ENCODE measurements at places on chromosomes 6 and 20. TPM values are rescaled to one million over a fixed set of nuclear protein-coding genes. Genes with fewer than 3 reads are reported as not detected.

DNA sequence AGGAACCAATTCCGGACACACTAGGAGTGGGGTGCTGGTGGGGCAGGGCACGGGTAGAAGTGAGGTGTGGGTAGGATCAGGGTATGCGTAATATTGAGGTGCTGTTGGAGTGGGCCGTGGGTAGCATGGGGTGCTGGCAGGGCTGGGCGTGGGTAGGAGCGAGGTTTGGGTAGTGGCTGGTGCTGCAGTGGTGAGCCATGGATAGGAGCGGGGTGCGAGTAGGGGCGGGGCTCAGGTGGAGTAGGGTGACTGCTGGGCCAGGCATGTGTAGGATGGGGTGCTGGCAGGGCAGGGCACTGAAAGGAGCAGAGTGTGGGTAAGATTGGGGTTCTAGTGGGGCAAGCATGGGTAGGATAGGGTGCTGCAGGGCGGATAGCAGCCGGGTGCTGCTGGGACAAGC is 114.2 kb upstream of the DUSP22 start:
- no peaks in the 10 kb centered on the region for H3K4me1 ChIP-seq
- no peak for DNase-seq
- H3K36me3 ChIP-seq: peaks cover 19% of the 10 kb centered on the region

DNA sequence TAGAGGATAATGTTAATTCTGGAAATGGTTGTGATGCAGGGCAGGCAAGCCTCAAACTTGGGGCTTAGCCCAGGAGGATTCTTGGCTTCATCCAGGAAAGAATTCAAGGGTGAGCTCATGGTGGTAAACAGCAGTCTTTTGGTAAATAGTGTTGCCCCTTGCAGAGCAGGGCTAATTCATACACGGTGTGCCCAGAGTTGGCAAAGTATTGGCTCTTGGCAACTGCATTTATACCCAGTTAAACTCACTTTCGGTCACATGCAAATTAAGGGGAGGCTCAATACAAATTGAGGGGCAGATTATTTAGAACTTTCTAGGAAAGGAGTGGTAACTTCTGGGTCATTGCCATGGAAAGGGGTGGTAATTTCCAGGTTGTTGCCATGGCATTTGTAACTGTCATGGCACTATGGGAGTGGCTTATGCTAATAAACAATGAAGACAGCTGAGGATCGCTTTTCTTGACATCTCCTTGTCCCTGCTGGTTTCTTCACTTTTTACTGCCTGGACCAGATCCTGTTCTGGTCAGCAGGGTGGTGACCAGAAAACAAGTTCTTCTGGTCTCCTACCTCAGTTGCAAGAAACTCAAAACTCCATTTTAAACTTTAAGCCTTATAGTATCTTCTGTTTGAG is 3.9 kb upstream of the OTOR start:
- no peaks in the 10 kb centered on the region for H3K27me3 ChIP-seq
- DNase-seq: no peak
- peaks cover 12% of the 10 kb centered on the region for H3K4me1 ChIP-seq
- H3K27ac ChIP-seq: no peak overlapping the region

DNA sequence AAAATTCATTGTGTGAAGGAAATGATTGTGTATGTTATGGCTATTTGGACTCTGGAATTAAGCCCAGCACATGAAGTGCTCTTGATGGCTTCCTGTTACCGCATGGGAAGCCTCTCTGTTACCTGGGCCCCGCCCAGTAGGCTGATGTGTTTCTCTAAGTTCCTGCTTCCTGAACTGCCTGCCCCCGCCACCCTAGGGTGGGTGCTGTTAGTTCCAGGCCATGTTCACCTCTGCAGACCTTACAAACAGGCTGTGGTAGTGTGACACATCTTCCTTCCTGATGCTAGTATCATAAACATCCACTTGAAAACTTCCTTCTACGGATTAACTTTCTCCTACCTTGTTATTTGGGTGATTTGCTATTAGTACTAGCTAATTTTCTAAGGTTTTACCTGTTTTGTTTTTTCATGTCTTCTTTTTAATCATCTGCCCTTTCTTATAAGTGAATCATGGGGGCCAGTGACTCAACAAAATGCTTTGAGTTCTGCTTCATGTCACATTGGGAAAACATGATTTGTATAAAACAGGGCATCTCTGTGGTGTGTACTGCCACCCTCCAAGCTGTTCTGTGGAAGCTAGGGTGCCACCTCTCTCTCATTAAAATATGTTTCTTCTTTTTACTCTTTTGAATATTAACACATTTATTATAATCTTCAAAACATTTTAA is 40.6 kb downstream of the SH3BGRL2 start:
- H3K27ac ChIP-seq: peak overlapping the region; percentile 29
- H3K36me3 ChIP-seq: peaks cover 10% of the 10 kb centered on the region
- no peak overlapping the region for H3K4me3 ChIP-seq
- H3K4me1 ChIP-seq: peaks cover 28% of the 10 kb centered on the region

The CGAS gene
- total RNA-seq: 6.4 TPM

- no peaks in the 10 kb centered on the region for H3K36me3 ChIP-seq
- H3K27ac ChIP-seq: 0 out of 2 replicates have a peak overlapping the region, but pooled peaks have one; percentile 84
- no peak for DNase-seq
- peaks cover 9% of the 10 kb centered on the region for H3K4me1 ChIP-seq
- no peaks in the 10 kb centered on the region for H3K27me3 ChIP-seq
These were observed 8.1 kb upstream of the ARFGAP1 start for GRCh38 chr20:63264519-63264918.

The PDYN gene
- total RNA-seq: 0.14 TPM

The RIMS1 gene
- 1.1 TPM for total RNA-seq

GRCh38 chr6:106339334-106340029 is 13.9 kb upstream of the ATG5 start:
- DNase-seq: peak; percentile 57
- no peak overlapping the region for H3K4me3 ChIP-seq
- no peak overlapping the region for H3K27ac ChIP-seq
- H3K4me1 ChIP-seq: peaks cover 3% of the 10 kb centered on the region

GRCh38 chr6:141552463-141552862 is 580.3 kb upstream of the GJE1 start:
- no peaks in the 10 kb centered on the region for H3K27me3 ChIP-seq
- H3K36me3 ChIP-seq: peaks cover 36% of the 10 kb centered on the region
- H3K4me1 ChIP-seq: peaks cover 10% of the 10 kb centered on the region
- DNase-seq: no peak
- no peak overlapping the region for H3K4me3 ChIP-seq
- H3K27ac ChIP-seq: no peak overlapping the region

GRCh38 chr6:36340618-36341454 is 4.1 kb upstream of the BNIP5 start:
- peak; percentile 83 for DNase-seq
- peaks cover 9% of the 10 kb centered on the region for H3K4me1 ChIP-seq
- no peak overlapping the region for H3K27ac ChIP-seq

GRCh38 chr20:43909720-43910119 is 4.9 kb upstream of the TOX2 start:
- no peak for DNase-seq
- peaks cover 8% of the 10 kb centered on the region for H3K36me3 ChIP-seq
- peaks cover 2% of the 10 kb centered on the region for H3K4me1 ChIP-seq
- H3K27ac ChIP-seq: no peak overlapping the region
- H3K27me3 ChIP-seq: peaks cover 34% of the 10 kb centered on the region

- H3K27me3 ChIP-seq: peaks cover 2% of the 10 kb centered on the region
- H3K4me1 ChIP-seq: peaks cover 9% of the 10 kb centered on the region
- DNase-seq: no peak
- H3K4me3 ChIP-seq: no peak overlapping the region
- no peak overlapping the region for H3K27ac ChIP-seq
These were observed 138.5 kb downstream of the RCAN2 start for GRCh38 chr6:46352541-46353268.

- no peak overlapping the region for H3K4me3 ChIP-seq
- H3K27me3 ChIP-seq: no peaks in the 10 kb centered on the region
These were observed 204.9 kb upstream of the NT5E start for GRCh38 chr6:85245004-85245403.

DNA sequence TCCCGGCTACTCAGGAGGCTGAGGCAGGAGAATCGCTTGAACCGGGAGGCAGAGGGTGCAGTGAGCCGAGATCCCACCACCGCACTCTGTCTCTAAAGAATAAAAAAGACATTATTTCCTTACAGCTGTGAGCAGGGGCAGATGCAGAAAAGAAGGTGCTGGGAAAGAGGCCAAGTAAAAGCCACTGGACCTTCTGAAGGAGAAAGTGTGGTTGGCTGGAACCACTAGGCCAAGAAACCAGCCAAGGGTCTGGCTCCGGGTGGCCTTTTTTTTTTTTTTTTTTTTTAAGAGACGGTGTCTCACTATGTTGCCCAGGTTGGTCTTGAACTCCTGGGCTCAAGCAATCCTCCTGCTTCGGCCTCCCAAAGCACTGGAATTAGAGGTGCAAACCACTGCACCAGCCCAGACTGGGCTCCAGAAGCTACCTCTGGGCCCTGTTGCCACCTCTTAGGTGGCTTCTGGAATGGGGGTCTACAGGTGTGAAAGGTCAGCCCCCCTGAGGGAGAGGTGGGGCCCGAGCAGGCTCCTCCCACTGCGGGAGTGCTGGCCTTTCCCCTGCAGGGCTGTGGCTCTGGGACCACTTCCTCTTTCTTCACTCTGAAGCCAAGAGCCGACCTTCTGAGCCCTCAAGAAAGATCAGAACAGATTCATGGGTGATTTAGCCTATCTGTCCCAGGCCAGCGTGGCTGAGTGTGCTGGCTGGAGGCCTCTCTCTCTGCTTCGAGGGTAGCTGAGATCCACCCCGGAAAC is at the start of gene FGD2:
Gene FGD2 (plus strand): TSS at position 595 of the 750 bp plus-strand sequence. CDS start 163 bp downstream, outside the sequence.
- no peaks in the 10 kb centered on the region for H3K36me3 ChIP-seq
- H3K27ac ChIP-seq: no peak within 1 kb of the TSS
- H3K27me3 ChIP-seq: no peaks in the 10 kb centered on the region
- H3K4me3 ChIP-seq: no peak within 1 kb of the TSS
- H3K4me1 ChIP-seq: no peaks in the 10 kb centered on the region

DNA sequence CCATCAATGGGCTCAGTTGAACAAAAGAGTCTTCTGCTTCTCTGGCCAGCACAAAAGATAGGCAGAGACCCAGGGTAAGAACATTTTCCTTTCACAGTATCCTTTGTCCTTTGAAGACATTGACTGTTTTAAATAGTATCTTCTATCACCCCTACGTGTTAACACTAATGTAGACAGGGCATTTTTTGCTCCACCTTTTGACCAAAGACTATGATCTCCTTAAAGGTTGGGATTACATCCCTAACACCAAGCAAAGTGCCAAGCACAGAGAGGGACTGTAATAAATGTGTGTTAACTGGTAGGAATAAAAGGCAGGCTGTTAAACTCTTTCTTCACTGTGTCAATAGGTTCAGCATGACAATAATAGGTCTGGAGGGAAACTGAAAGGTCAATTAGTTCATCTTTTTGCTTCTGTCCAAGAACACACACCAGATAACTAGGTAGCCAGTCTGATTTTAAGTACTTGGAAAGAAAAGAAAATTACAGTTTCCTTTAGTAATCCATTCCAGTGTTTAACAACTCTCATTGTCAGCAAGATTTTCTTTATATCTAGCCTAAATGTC is 63.6 kb upstream of the NOX3 start:
- DNase-seq: no peak
- H3K27me3 ChIP-seq: no peaks in the 10 kb centered on the region
- no peak overlapping the region for H3K4me3 ChIP-seq
- peaks cover 17% of the 10 kb centered on the region for H3K4me1 ChIP-seq
- H3K36me3 ChIP-seq: peaks cover 4% of the 10 kb centered on the region
- H3K27ac ChIP-seq: no peak overlapping the region

- H3K4me3 ChIP-seq: peak overlapping the region; percentile 80
- H3K36me3 ChIP-seq: no peaks in the 10 kb centered on the region
- H3K27me3 ChIP-seq: no peaks in the 10 kb centered on the region
- H3K4me1 ChIP-seq: peaks cover 37% of the 10 kb centered on the region
- H3K27ac ChIP-seq: peak overlapping the region; percentile 95
These were observed 711 bp upstream of the SIRT5 start for GRCh38 chr6:13573669-13574110.

DNA sequence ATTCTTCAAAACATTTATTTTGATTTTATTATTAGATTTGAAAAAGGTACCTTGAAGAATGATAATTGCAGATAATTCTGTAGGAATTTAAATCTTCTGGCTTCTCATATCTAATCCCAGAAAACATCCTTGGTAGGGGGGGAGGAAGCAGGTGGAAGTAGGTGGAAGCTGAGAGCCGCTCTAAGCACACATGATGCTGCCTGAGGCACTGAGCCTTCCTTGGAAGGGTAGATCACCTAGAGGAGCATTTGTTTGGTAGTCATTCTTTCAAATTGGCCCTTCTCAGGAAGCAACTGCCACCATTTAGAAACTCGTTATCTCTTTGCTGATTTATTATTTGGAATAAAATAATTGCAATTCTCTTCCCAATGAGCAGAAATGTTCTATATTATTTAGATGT is 623.3 kb downstream of the CD109 start:
- H3K27ac ChIP-seq: peak overlapping the region; percentile 48
- no peaks in the 10 kb centered on the region for H3K36me3 ChIP-seq
- H3K27me3 ChIP-seq: no peaks in the 10 kb centered on the region
- DNase-seq: no peak
- no peak overlapping the region for H3K4me3 ChIP-seq
- H3K4me1 ChIP-seq: peaks cover 23% of the 10 kb centered on the region

GRCh38 chr6:42368181-42368580 is 83.5 kb downstream of the TRERF1 start:
- H3K4me3 ChIP-seq: no peak overlapping the region
- peaks cover 27% of the 10 kb centered on the region for H3K4me1 ChIP-seq
- H3K27me3 ChIP-seq: no peaks in the 10 kb centered on the region

DNA sequence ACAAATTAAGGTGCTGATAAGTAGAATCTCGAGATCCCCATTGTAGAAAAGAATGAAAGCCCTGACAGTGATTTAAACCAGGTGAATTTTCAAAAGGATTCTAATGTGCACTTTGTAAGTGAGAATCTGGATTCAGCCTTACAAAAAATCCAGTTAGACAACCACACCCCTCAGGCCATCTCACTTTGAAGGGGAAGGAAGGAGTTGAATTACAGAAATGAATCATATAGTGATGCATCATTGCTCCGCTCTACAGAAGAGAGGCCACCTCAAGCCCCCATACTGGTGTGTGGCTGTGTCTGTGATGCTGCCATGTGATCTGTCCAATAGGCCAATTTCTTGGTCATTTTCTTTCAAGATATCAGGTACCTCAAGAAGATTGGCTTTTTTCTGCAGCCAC is 85.5 kb upstream of the NT5E start:
- no peak for DNase-seq
- H3K4me3 ChIP-seq: no peak overlapping the region
- no peaks in the 10 kb centered on the region for H3K27me3 ChIP-seq
- H3K36me3 ChIP-seq: no peaks in the 10 kb centered on the region

DNA sequence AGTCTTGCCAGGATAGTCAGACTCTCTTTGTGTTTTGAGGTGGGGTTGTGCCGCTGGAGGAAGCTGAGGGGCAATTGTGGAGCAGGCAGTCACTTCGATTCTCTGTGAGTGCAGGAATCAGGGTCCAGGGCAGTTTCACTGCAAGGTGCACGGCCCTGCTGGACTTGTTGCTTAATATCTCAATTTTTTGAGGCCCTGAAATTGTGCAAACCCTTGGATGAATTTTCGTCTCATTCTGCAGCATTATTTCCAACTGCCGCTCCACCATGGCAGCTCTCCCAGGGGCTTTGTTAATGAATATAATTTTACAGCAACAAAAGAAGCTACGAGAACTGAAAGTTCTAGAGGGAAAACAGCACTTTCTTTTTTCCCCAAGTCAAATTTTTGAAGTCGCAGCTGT is 531.9 kb downstream of the QKI start:
- H3K27me3 ChIP-seq: no peaks in the 10 kb centered on the region
- peaks cover 71% of the 10 kb centered on the region for H3K4me1 ChIP-seq
- H3K4me3 ChIP-seq: no peak overlapping the region
- no peaks in the 10 kb centered on the region for H3K36me3 ChIP-seq
- no peak overlapping the region for H3K27ac ChIP-seq

The RAET1G gene
- total RNA-seq: not detected
